ENCODE measurements at places on chromosomes 6 and 20.
A peak's percentile ranks its signal among the peaks of the same experiment; 100 is the strongest.

DNA sequence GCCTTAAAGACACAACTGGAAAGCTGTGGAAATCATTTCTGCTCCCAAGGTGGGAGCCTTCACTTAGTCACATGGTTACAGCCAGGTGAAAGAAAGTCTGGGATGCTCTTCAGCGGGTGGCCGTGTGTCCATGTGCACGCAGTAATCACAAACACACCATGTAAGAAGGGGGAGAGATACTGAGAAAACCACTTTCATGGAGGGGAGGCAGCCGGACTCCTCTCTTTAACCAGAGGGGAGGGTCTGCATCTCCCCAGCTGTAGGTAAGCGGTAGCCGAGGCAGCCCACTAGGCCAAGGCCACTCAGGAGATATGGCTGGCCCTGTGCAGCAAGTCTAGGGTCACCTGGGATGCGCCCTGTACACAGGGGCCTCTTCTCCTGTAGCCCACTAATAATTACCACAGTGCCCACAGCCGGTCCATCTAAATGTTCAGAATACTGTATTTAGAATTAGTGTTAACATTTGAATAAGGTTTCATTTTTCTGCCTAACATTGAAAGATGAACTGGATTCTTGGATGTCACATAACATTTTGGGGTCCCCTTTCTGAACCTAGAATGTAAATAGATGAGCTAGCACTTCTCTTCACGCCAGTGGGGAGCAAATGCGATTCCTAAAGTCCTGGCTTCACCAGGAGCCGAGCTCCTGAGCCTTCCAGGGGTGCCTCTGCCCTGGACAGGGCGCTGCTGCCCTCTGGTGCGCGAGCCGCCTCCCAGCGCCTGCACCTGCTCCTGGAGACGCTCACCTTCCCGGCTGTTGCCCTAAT, 15.9 kb downstream of the GPR31 start:
- peak; percentile 59 for DNase-seq

DNA sequence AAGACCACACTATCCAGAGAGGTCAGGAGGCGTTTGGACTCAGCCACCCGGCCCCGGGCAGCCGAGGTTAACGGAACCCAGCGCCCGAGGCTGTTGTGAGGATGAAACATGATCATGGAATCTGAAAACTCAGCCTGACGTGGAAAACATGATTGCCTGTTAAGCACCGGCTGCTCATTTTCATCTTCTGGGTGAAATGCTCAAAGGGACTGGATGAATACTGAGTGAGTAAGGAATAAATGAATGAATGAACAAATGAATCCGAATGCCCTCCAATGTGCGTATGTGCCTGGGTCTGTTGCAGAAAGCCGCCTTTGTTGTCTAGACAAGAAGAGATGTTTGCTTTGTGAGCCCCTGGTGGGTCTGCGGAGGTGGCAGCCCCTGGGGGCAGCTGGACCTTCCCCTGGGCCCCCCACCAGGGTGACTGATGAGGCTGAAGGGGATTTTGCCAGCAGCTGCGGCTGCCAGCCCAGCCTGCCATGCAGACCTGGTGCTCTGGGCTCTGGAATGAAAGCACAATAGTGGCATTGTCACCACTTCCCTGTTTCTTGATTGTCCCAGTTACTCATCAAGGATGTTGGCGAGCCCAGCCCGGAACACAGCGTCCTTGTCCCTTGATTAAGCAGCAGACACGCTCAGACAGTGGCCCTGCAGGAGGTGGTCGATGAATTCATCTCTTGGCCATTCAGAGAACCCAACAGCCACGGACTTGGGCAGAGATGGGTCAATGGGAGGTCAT, 211.1 kb downstream of the ANKRD60 start:
- no peak for DNase-seq

DNA sequence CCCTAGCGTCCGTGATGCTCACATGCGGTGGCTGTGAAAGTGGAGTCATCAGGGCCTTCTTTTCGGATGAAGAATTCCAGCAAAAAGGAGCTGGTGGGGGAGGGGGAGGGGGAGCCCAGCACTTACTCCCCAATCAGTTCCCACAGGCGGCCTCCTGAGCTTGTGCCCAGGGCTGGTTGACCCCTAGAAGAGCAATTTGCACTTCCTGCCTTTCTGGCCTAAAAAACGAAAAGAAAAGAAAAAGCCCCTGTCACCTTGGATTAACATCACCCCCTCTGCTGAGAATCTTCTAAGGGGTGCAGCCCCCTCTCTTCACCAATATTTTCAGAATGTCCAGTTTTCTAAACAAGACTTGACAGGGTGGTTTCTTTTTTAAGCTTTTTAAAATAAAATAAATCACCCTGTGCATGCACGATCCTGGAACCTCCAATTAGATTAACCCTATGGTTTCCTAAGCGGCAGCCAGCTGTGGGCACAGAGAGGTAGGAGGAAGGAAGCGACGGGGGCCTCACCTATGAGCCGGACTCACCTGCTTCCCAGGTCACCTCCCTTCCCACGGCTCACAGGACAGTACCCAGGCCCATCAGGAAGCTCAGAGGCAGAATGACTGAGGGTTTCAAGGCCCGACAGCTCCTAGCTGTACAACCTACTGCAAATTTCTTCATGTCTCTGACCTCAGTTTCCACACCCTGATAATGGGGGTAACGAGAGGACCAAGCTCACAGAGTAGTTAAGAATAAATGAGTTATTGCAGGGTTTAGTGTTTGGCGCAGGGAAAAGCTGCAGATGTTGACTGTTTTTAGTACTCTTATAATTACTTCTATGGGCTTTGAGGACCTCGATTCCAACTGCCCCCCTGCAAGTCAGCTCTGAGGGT, 10.5 kb upstream of the TGM2 start:
- DNase-seq: no peak

GRCh38 chr6:3321875-3322274, 63.1 kb downstream of the PSMG4 start:
- DNase-seq: no peak

GRCh38 chr6:36334832-36335459, 1.7 kb downstream of the BNIP5 start:
- DNase-seq: no peak

DNA sequence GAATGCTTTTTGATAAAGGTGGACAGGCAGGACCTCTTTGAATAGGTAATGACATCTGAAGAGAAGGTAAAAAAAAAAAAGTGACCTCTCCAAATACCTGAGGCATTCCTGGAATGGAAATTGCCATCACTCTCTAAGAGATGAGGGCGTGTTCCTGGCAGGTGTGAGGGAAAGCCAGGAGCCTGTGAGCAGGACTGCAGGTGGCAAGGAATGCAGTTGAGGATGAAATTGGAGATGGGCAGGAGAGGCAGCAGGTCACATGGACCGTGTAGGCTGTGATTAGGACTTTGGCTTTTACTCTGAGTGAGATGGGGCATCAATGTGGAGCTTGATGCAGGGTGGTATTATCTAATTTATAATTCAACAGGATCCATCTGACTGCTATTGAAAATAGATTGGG, 227.4 kb downstream of the LRFN2 start:
- DNase-seq: no peak
